Testis (tissue), 5 donors: ENCODE measurements at places on chromosomes 2 and 18.

DNA sequence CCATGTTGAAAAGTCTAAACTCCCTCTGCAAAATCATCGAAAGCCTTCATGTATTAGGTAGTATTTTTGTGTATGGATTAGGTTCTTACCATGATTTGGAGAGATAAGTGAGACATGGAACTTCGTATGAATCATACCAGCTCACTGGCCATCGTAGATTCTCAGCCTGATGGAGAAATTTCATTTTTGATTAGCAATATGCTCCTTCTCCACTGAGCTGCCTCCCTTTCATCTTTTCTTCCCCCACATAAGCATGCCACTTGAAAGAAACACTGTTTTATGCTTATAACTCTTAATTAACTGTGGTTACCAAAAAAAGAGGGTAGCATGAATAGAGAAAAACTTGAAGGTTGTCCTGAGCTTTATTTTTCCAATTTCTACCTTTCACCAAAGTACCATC lies 111.9 kb downstream of the NCK2 start:
- no peak for DNase-seq

GRCh38 chr2:187709065-187709464 lies 154.8 kb upstream of the TFPI start:
- DNase-seq = no peak

- DNase-seq = no peak
Measured at GRCh38 chr2:134449157-134449556, 195.3 kb downstream of the MGAT5 start.

- no peak for DNase-seq
Measured at GRCh38 chr2:128289439-128289838, 29.2 kb downstream of the HS6ST1 start.

DNA sequence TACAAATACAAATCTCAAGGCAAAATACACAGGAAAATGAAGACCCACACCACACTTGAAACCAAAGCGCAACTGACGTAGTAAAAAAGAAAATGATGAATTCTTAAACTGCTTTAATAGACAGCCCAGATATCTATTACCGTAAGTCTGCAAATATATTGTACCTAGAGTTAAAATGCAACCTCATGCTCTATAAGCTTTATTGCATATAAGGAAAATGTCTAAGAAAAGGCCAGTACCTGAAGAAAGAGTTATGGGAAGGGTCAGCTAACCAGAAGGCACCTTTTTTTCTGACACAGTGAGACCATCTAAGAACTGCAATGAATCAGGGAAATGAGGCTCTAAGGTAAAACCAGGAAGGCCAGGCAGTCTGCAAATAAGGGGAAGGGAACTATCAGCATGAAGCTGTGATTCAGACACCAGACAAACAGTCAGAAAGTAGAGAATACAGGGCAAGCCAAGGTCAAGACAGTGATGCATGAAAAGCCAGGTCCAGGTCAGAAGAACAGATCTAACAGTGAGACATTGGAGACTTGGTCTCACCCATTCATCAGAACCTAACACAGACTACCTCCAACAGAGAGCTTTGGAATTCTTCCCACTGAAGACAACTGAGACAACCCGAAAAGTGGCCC lies 46.9 kb downstream of the PDE11A start:
- no peak for DNase-seq

- no peak for DNase-seq
Measured at GRCh38 chr2:15899327-15899612, 41.1 kb upstream of the MYCN start.

DNA sequence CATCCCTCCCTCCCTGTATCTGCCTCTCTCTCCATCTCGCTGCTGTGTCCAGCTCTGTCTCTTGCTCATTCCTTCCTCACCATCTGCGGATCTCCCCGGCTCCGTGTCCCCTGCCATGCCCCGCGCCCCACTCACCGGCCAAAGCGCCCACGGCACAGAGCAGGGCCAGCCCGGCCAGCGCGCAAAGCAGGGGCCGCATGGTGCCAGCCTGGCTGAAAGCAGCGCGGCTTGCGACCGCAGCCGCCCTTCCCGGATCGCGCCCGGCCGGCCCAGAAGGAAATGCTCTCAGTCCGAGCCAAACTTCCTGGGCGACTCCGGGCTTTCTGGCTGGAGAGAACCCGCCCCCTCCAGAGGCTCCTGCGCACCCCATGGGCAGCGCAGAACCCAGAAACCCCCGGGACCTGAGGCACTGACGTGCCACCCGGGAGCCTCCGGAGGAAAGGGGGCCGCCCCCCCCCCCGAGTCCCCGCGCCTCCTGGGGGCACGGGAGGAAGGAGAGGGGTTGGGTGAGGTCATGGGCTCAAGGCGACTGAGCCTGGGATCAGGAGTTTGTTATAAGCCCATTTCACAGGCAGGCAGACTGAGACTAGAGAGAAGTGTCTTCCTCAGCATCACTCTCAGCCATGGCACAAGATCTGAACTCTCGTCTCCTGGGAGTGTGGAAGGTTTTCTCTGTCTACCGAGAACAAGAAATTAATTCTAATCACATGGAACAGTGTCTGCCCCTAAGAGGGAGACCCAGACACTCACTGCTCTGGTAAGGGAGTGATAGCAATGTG lies 45.2 kb upstream of the RAB6C start:
- no peak for DNase-seq
